A549 treated with GW870086 at 1 μM for 4 hours (cell line): ENCODE measurements at places on chromosomes 3 and 15. TPM values are rescaled to one million over a fixed set of nuclear protein-coding genes. Genes with fewer than 3 reads are reported as not detected.

Gene KLHL40
- total RNA-seq = not detected in 5 replicates

Gene AMT
- 0.19 to 0.60 TPM (median 0.42 TPM) in 5 replicates for total RNA-seq

Gene UBAP1L
- total RNA-seq = 0.61 to 0.85 TPM (median 0.65 TPM) in 5 replicates

Gene C3orf70
- 0.02 TPM in 1 of 5 replicates, not detected in the others for total RNA-seq

Gene CPNE9
- total RNA-seq = 0.08 to 0.37 TPM (median 0.15 TPM) in 5 replicates

Gene RTP3
- not detected in 5 replicates for total RNA-seq

Gene GABRR3
- total RNA-seq = not detected in 5 replicates

Gene TMIE
- 0.13 to 0.28 TPM (median 0.22 TPM) in 5 replicates for total RNA-seq

Gene LTK
- 0.03 to 0.43 TPM (median 0.10 TPM) in 4 of 5 replicates, not detected in the other for total RNA-seq

Gene NOX5
- 0.14 to 0.37 TPM (median 0.22 TPM) in 5 replicates for total RNA-seq

Gene P3H2
- total RNA-seq = 24.9 to 37.4 TPM (median 31.8 TPM) in 5 replicates

Gene LINGO1
- total RNA-seq = 8.7 to 11.7 TPM (median 9.0 TPM) in 5 replicates

Gene KIF15
- total RNA-seq = 7.8 to 10.0 TPM (median 9.2 TPM) in 5 replicates

Gene ABTB1
- 12.8 to 18.1 TPM (median 16.2 TPM) in 5 replicates for total RNA-seq

Gene MEX3B
- 2.8 to 5.2 TPM (median 4.8 TPM) in 5 replicates for total RNA-seq

Gene RBP2
- not detected in 5 replicates for total RNA-seq

Gene TMEM158
- 9.5 to 15.3 TPM (median 12.9 TPM) in 5 replicates for total RNA-seq

Gene LRRIQ4
- total RNA-seq = not detected in 5 replicates

Gene AGBL1
- total RNA-seq = not detected in 5 replicates

Gene LYZL4
- total RNA-seq = not detected in 5 replicates
